ENCODE measurements at places on chromosomes 13 and 19. TPM values are rescaled to one million over a fixed set of nuclear protein-coding genes. Genes with fewer than 3 reads are reported as not detected.

Gene FLT3
- total RNA-seq, result 0.65 TPM

Gene IRGC
- not detected for total RNA-seq

Gene URAD
- not detected for total RNA-seq

Gene FCER2
- total RNA-seq, result 0.71 TPM

Gene CDX2
- total RNA-seq, result not detected

Gene HSPH1
- total RNA-seq, result 54.1 TPM

Gene PNMA8A
- total RNA-seq, result 4.6 TPM

Gene GDF15
- total RNA-seq, result 4.5 TPM

Gene PTH2
- total RNA-seq, result not detected

Gene KLK3
- total RNA-seq, result not detected

Gene PSG2
- not detected for total RNA-seq

Gene ONECUT3
- not detected for total RNA-seq

Gene ZNF575
- 2.1 TPM for total RNA-seq

Gene DOHH
- total RNA-seq, result 10.7 TPM
